Daoy (cell line): ENCODE measurements at places on chromosomes 1 and 21.

GRCh38 chr1:64150266-64150665 is 53.2 kb upstream of the UBE2U start:
- DNase-seq = no peak

DNA sequence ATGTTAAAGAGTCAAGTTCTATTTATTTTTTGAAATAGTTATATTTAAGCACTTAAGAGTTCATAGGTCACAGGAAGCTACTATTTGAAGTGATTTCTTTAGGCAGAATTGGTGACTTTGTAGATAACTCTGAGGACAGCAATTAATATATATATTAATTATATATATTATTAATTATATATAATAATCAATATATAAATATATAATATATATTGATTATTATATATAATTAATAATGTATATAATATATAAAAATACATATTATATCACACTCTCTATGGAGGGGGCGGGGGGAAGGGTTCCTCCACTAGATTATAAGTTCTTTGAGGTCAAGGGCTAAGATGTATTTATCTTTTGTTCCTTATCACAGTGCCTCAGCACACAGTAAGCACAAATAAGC is 308.6 kb downstream of the KCTD3 start:
- no peak for DNase-seq

- no peak for DNase-seq
Observed at GRCh38 chr1:213376862-213377372, 325.9 kb downstream of the RPS6KC1 start.

DNA sequence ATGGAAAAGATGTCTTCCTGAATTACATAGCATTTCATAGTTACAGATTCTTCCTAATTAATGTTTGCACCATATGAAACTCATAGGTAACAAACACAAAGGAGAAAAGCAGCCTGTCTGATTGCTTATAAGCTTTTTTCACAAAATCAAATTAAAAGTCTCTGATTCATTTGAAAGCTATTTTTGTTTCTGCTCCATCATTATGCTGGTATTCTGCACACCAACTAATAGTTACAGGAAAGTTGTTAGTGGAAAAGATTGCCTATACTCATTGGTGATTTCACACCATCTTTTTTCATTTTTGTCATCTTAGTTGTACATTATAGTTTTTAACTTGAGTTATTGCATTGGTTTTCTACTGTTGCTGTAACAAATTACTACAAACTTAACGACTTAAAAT is 70.0 kb downstream of the PRKAA2 start:
- DNase-seq = no peak

- DNase-seq = no peak
Observed at GRCh38 chr1:174742805-174743653, 256.7 kb upstream of the CACYBP start.

DNA sequence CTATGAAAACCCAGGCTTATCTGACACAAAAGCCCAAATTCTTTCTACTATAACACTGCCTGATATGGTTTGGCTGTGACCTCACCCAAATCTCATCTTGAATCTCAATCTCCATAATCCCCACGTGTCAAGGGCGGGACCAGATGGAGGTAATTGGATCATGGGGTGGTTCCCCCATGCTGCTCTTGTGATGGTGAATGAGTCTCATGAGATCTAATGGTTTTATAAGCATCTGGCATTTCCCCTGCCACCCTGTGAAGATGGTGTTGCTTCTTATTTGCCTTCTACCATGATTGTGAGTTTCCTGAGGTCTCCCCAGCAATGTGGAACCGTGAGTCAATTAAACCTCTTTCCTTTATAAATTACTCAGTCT is 123.3 kb upstream of the USP24 start:
- DNase-seq = no peak

GRCh38 chr1:44108241-44108640 is 10.4 kb upstream of the KLF17 start:
- peak; percentile 26 for DNase-seq

DNA sequence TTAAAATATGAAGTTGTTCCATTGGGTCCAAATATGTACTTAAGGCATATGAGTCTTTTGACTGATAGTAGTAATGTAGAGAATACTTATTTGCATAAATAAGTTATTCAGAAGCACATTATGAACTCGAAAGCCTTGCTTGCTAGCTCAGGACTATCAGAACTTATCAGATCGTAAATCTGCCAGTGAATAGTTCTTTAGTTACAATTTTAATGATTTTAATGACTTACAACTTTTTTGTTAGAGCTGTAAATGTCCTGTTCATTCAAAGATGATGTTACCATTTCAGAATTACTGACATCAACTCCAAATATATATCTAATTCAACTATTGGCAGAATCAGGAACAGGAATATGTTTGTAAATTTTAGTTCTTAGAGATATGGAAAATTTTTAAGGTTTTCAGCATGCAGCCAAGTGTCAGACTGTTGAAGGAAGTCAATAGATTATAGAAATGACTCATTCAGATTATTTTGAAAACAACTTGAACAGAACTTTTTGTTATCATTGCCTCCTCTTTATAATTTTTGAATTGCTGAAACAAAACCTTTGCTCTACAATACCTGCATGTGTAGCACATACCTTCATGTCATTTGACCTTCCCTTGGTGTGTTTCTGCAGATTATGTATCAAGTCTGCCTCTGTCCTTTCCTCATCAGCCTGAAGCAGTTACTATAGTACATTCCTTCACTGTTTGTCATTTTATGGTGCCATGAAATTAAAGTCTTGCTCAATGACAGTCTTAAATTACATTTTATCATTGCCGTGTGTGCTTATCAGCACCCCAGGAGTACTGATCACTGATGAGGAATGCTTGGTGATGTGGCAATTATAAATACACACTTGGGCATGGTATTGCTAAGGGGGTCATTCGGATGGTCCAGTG is 44.9 kb downstream of the LRRC8D start:
- peak; percentile 72 for DNase-seq

- no peak for DNase-seq
Observed at GRCh38 chr1:243346016-243346415, 90.2 kb downstream of the SDCCAG8 start.

DNA sequence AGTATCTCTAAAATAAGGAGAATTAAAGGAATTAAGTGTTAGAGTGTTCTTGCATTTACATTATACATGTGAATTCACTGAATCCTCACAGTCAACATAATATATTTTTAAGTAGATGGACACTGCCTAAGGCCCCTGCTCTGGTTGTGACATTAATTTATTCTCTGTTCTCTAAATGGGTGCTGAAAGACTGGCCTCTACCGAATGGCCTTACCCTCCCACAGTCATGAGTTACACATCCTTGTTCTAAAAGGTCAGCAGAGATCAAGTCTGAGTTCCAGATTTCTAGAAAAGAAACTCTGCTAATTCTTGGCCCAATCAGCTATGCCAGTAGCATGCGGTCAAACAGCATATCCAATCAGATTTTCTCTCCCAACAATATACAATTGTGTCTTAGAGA is 193.2 kb downstream of the TM2D1 start:
- DNase-seq = no peak

- DNase-seq = no peak
Observed at GRCh38 chr1:201793306-201793925, 35.5 kb upstream of the IPO9 start.

GRCh38 chr1:244460197-244460596 is 876 bp upstream of the CATSPERE start:
- peak; percentile 30 for DNase-seq
